Left cardiac atrium (tissue), 4 donors: ENCODE measurements at places on chromosomes 6 and 20. TPM values are rescaled to one million over a fixed set of nuclear protein-coding genes. Genes with fewer than 3 reads are reported as not detected.

DNA sequence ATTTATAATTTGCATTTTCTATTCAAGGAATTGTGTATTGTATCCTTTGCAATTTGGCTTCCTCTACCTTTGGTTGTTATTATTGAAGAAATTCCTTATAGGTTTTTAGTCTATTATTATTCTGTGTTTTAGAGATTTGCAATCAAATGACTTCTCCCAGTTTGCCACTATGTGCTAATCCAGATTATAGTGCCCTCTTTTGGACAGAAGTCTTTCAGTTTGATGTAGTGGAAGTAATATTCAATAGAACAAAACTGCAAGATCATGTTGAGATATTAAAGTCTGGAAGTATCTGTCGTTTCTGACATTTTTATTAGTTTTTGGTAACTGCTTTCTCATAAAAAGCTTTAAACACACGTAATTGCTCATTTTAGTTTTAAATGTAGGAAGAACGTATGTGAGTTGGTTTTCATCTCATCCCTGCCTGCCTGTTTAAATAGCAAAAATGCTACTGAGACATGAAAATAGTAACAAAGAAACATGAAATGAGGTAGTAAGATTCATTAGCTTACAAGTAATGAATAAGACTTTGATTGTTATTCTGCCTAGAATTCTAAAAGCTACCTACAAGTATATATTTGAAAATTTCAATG is 72.8 kb downstream of the RTN4IP1 start:
- DNase-seq = no peak

DNA sequence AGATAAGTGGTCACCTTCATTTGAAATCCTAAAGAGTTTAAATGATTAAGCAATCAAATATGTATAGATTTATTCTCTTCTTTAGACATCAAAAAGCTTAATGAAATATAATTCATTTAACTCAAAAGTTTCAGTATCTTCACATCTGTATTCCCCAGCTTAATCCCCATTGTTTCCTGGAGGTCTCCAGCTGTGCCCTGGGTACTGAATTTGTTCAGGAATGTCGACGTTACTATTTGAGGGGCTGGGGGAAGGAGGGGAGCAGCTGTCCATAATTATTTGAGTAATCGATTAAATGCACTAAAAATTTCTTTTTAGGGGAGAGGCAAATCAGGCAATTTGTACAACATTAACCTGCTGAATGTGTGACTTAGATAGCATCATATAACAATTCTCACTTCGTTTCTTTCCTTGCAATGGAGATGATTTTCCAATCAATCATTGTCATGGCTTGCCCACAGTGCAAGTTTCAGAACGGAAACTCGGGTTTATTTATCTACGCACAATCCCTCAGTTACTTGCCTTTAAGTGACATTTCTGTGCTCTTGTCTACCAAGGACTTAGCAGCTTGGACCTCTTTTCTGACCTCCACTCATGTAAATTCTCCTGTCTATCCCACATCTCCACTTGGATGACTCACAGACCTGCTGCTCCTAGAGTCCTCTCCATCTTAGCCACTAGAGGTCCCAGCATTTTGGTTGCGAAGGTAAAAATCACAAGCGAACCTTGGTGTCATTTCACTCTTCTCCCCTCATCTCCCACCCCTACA is 3.9 kb downstream of the DOK5 start:
- no peak for DNase-seq

GRCh38 chr6:27617700-27618689 is 145.1 kb upstream of the ZNF184 start:
- no peak for DNase-seq

DNA sequence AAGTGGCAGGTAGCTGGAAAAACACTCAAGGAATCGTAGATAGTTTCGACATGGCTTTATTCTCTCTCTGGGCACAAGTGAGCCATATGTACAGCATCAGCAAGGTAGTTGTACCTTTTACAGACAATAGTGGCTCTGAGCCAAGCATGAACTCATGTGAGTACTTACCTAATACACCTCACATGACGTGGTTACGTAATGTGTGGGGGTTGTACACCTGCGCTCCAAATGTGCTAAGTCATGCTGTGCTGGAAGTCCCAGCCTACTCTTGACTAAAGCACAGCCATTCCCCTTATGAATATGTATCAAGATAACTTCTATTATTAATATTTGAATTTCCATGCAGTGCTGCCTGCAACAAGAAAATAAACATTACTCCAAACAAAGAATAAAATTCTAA is 78.8 kb upstream of the HMGN3 start:
- no peak for DNase-seq

DNA sequence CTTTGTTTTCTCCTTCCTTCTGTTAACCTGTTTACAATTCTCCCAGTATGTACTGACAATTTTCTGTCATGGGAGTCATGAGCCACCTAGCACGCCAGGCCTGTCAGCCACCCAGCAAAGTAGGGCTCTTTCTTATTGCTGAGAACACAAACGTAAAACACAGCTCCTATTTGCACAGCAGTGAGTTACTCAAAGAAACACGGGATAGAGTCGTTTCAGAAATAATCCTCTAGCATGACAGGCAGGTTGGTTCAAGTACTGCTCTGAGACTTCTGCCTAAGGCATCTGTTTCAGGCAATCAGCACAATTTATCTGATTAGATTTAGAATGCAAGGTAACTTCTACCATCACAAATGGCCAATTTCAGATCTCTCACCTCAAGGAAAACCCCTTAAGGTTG is 88.8 kb downstream of the CD24 start:
- no peak for DNase-seq

DNA sequence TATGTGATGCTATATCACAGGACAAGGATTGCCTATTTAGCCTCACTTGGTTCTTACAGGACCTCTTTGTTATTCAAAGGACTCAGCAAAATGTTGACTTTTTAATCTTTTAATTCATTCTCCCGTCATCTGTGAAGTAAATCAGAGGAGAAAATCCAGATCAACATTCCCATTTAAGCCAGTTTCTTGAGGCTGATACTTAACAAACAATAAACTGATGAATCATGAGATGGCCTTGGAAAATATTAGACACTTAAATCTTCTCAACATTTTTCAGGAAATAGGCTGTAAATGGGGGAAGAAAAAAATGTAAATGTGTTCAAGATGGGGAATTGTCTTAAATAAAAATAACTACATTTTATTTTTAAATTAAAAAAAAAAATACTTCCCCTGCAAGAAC is 55.9 kb upstream of the UBR2 start:
- DNase-seq = no peak

DNA sequence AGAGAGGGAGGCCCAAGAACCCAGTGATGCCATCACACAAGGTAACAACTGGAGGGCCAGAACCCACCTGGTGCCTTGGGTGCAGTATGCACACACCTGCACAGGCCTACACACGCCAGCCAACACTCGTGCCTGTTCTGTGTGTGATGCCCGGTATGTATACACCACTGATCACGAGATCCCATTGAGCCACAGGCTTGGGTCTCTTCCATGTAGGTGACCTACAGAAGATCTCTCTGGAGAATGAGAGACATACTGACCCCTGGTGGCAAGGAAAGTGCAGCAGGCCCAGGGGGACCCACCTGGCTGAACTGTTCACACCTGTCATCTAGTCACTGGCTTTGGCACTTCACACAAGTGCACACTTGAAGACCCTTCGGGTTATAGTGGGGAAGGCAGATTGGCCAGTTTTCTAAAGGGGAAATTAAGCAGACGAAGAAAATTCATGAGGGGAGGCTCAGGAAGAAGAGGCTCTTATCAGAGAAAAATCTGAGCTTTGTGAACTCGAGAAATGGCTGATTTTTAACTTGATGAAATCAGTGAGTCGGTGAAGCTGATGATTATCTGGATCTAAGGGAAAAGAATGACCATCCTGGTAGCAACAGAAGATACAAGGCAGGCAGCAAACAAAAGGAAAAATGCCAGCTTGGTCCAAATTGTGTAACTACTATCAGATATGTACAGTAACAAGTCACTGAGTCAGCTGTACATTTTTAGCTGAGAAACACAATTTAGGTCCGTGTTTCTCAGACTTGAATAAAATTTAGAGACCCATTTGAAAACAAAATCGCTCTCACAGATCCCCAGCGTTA is 69.1 kb upstream of the PBOV1 start:
- DNase-seq = no peak

- no peak for DNase-seq
Observed at GRCh38 chr6:28606424-28607391, 81.0 kb downstream of the GPX5 start.

DNA sequence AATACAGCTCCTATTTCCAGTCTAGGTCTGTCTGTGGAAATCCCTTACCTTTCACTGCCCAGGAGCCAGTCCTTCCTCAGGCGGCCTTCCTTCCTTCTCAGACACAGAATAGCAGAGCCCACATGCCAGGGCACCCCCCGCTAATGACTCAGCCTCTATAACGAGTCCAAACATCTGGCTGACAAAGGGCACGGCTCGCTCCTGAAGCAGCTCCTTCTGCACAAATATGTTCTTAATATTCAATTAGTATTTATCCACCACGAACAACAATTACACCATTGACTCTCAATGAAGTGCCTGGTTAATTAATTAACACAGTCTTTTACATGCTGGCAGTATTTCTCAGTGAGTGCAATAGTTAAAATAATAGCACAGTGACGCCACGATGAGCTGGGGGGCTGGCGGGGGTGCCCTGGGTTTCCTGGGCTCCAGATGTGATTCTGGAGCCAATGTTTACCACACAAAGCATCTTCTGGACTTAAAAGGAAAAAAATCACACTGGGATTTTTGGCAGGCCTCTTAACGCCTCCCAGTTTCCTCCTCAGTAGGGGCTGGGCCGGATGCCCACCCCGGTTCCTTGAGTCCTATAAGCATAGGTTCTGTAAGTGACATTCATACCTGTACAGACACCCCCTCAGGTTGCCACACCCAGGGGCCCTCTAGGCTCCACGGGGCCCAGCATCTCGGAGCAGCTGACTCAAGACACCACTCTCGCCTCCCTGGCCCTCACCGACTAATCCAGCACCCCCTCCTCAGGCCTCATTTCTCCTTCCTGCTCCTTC is 158.6 kb upstream of the MLN start:
- no peak for DNase-seq

- DNase-seq = peak; percentile 29
Observed at GRCh38 chr6:83853178-83854000, at the start of gene RIPPLY2. Gene RIPPLY2 (plus strand): TSS chr6:83853360. CDS start chr6:83853417, 57 bp downstream.

DNA sequence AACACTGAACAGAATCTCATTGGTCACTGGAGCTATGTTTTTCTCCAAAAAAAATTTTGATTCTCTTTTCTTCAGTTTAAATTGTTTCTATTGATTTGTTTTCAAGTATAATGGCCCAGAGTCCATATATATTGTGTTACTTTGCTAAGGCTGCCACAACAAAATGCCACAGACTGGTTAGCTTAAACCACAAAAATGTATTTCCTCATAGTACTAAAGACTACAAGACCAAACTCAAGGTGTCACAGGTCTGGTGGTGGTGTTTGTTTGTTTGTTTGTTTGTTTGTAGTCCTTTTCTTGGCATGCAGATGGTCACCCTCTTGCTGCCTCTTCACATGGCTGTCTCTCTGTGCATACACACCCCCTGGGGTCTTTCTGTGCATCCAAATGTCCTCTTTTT is 34.0 kb downstream of the BMP5 start:
- no peak for DNase-seq

DNA sequence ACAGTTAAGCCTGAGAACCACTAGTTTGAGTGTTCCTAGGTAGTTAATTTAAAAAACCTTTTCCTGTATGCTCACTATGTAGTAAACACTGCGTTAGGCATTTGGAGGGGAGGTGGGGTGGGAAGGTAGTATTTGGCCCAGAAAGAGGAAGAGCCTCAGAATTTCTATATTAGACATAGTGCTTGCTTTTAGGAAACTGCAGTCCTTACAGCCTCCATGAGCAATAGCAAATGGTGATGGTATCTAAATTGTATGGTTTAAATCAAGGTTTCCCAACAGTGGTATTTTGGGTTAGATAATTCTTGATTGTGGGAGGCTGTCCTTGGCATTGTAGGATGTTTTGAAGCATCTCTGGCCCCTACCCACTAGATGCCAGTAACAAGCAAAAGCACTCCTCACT is 61.5 kb upstream of the RIPOR2 start:
- no peak for DNase-seq

GRCh38 chr6:27582928-27583725 is 110.2 kb upstream of the ZNF184 start:
- no peak for DNase-seq

DNA sequence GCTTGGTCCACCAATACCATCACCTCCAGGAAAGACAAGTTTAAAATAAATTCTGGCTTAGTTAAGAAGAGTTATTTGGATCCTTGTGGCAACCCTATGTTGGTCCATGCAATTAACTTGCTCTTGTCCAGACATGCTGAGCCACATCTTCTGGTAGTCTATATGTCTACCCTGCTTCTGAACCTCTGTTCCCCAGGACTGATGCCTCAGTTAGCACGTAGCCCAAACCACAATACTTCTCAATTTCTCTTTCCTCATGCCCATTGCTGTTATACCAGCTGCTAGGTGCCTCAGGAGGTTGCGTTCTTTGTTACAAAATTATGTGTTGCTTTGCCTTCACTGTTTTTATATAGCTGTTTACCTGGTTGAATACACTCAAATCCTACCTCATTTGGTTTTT is 116.4 kb upstream of the KCNQ5 start:
- no peak for DNase-seq

DNA sequence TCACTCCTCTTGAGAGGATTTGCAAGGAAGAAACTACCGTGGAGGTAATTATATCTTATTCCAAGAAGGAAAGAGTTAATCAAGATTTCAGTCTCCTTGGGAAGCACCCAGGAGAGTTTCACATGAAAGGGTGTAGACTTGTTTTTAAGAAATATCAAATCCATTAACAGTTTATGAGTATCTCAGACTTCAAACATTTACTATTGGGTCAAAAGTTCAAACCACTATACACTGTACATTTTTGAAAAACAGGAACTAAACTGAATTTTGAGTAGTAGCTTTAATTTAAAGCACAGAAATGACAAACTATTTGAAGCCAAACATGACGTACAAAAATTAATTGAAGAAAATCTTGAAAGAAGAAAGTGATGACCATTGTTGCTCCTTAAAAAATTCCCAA is 164.0 kb downstream of the FOXC1 start:
- no peak for DNase-seq

TRIM15 gene
- not detected for total RNA-seq

ENPP5 gene
- total RNA-seq = 5.7 TPM

DEFB124 gene
- 0.44 TPM for total RNA-seq

SHLD1 gene
- total RNA-seq = 9.3 TPM

PHACTR3 gene
- 6.4 TPM for total RNA-seq

F13A1 gene
- 122 TPM for total RNA-seq

KCNK16 gene
- total RNA-seq = not detected

TREML1 gene
- total RNA-seq = not detected

COL9A1 gene
- total RNA-seq = 0.29 TPM
